Effector CD8-positive, alpha-beta T cell (primary cell): ENCODE measurements at places on chromosomes 6 and 20.
A peak's percentile ranks its signal among the peaks of the same experiment; 100 is the strongest.

GRCh38 chr6:9463311-9463710 is 951.6 kb downstream of the TFAP2A start:
- no peak for DNase-seq

DNA sequence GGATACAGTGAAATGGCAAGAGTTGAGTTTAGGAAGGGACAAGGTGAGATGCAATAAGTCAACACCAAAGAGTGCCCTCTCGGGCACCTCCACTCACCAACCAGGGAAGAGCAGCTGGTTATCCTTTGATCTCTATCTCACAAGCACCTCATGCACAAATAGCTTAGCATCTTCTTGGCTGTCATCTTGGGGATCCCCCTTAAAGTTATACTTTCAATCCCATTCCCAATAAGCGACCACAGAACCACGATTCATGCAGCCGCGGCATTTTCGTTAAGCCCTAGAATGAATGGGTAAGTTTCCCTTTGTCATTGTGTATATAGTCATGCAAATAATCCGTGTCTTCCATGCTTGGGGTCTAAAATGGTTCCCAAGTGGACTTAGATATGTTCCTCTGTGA is 73.5 kb downstream of the ADTRP start:
- no peak for DNase-seq

DNA sequence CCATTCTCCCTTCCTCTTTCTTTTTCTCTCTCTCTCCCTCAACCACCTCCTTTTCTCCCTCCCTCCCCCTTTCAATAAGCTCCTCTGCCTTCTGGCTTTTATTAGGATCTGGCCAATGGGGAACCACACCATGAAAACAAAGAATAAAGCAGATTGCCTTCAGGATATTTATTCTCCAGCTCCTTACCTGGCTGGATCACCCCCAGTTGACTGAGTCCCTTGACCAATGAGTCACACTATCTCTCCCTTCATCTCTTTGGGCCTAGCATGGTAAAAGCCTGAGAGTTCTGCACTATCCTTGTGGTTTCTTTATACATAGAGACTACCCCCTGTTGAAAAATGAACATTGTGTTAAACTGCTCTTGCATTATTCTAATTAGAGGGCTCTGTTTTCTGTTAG is 476.8 kb downstream of the EPHA7 start:
- DNase-seq = no peak

- no peak for DNase-seq
Observed at GRCh38 chr20:36644706-36645095, 1.3 kb downstream of the SLA2 start.

DNA sequence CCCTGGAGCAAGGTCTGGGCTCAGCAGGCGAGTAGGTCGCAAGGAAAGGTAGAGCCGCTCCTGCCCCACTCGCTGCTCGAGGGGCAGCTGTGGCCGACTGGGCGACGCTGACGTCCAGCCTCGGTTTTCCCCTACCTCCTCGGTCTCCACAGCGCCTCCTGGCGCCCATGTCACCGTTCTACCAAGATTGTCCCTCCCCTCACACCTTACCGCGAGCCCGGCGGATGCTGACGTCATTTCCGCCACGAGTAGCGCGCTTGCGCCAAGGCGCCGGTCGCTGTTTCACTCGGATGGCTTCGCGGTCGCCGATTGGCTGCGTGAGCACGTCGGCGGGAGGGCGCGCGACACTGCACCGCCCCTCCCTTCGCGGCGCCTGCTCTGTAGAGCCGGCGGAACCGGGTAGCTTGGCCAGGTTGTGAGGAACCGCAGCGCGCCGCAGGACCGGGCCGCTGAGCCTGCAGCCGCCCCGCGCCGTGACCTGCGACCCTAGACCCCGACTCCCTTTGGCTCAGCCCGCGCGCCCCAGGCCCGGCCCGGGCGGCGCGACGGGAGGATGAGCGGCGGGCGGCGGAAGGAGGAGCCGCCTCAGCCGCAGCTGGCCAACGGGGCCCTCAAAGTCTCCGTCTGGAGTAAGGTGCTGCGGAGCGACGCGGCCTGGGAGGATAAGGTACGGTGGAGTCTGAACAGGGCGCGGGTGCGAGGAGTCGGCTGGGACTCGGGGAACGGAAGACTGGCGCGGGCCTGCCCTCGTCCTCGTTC is at the start of gene RAB5IF:
Gene RAB5IF (plus strand): TSS at position 381 of the 759 bp plus-strand sequence. CDS start 173 bp downstream, at position 554.
- peak; percentile 98 for DNase-seq

GRCh38 chr6:55009131-55009530 is 162.6 kb downstream of the FAM83B start:
- no peak for DNase-seq
